ENCODE measurements at places on chromosomes 6 and 20. TPM values are rescaled to one million over a fixed set of nuclear protein-coding genes. Genes with fewer than 3 reads are reported as not detected.

The C4A gene
- total RNA-seq: 200 TPM

DNA sequence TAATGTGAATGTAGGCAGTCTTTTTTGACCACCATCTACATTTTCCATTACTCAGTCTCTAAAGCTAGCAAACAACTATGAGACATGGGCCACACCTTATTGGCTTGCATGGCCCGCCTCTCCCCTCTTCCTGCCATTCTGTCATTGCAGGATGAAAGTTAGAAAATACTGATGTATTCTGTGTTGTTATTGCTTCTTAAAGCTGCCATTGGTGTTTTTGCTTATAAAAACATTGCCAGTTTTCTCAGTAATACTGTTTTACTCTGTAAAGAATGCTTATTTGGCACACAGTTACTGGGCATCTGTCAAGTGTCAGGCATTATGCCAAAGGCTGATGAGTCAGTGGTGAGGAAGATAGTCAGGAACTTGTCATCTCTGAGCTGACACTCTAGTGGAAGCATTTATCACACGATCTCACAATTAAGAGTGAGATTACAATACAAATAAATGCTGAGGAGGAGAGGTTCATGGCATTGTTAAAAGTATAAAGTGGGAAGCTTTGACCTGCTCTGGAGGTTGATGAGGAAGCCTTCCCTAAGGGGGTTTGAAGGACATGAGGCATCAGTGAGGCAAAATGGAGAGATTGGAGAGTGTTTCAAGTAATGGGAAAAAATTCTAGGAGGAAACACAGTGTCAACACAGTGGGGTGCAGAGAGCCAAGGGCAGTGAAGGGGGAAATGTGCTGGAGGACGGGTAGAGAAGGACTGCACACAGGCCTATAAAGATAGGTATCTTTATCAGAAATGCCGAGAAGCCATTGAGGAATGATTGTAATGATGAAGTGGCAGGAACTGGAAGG lies 14.7 kb downstream of the KLHL32 start:
- no peak for DNase-seq

GRCh38 chr6:132096245-132096644 lies 145.1 kb upstream of the CCN2 start:
- DNase-seq: no peak

- DNase-seq: no peak
Observed at GRCh38 chr6:38860041-38860440, 144.9 kb downstream of the DNAH8 start.

GRCh38 chr20:55936209-55936595 lies 69.1 kb downstream of the CBLN4 start:
- DNase-seq: no peak

All from upper lobe of right lung (tissue), 1 donor.